ENCODE measurements at places on chromosomes 4 and X. TPM values are rescaled to one million over a fixed set of nuclear protein-coding genes. Genes with fewer than 3 reads are reported as not detected.

- no peak for DNase-seq
These were observed 942 bp upstream of the L1CAM start for GRCh38 chrX:153886915-153887314.

DNA sequence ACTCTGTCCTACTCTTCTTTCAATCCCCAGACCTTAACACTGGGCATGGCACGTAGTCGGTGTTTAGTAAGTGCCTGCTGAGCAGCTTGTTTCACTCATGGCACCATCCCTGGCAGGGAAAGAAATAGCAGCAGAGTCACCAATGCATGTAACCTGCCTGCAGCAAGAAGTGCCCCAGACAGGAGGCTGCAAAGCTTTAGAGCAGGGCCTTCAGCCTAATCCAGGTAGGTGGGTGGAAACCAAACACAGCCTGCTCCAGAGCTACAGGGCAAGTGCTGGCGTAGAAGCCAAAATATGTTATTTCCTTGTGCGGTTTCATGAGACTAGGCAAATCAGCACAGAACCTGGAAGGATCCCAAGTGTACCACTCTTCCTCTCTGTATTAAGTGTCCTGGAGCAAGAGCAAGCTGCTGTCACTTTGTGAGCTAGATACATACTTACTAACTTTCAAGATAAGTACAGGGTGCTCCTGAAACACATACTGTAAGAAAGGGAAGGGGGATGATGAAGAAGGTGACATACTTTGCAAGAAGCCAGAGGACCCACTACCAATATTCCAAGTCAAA, 5.5 kb downstream of the PROM1 start:
- no peak for DNase-seq

GRCh38 chr4:109861916-109862511, 14.1 kb downstream of the LRIT3 start:
- no peak for DNase-seq

DNA sequence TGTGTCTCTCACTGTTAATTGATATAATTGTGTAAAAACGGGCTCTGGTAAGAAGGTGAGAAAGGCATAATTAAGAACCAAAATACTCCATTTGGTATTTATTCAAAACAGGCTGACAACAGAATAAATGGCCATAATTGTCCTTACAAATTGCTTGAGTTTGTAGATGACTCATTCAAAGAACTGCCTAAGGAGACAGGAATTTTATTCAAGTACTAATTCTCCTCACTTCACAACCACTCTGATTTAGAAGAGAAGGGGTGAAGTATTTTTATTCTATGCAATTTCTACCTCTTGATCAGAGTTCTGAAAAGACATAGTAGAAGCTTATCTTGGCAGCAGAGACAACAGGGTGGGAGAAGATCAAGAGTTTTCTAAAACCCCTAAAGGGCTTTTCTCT, 43.1 kb downstream of the ATP11C start:
- no peak for DNase-seq

DNA sequence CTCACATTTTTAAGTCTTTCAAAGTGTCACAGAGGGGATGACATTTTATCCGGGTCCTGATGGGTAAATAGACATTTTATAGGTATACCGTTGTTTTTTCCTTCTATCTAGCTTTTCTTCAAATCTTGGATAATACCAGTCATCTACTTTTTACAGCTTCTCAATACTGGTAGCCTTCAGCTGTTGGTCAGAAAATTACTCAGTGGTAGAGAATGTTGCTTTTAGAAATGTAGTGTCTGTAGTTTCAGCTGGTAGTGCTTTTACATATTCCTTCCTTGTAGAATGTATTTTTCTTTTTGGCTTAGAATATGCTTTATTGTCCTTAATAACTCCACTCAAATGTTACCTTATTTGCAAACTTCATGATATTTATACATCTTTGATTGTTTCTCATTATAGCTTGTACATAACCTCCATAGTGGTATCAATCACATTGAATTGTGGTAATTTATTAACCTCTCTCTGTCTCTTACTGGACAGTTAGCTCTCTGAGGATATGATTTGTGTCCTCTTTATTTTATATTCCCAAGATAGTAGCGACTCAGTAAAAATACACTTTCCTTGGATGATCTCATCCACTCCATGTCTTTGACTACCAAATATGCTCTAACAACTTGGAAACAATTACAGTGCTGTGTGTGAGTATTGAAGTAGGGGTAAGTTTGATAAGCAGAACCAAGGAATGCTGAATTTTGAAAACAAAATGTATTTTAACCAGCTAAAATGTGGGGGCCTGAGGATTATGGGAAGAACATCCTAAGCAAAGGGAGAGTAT, 53.8 kb downstream of the RAP1GDS1 start:
- DNase-seq = no peak

Gene JCHAIN
- total RNA-seq = 3.6 TPM

Data from cerebellum (tissue), 4 donors.